NCI-H1105 (cell line): ENCODE measurements at places on chromosomes 7 and 10.

GRCh38 chr7:129493555-129493954 is 8.8 kb upstream of the SMKR1 start:
- no peak for DNase-seq

DNA sequence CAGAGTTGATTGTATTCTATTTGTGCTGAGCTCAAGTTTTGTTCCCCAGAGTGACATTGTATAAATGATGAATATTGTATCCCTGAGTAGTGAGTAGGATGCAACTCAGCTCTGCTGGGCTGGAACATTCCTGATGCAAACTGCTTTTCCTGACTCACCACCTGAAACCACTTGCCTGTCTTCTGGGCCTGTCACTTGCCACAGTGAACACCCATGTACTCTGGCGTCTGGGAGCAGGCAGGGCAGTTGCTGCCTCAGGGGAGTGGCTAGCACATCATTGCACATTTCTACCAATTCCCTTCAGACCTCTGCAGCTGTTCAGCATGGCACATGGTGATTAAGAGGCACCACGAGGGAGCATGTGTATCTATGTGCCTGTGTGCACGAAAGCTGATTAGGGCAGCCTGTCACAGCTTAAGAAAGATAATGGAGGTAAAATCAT is 157.3 kb downstream of the SND1 start:
- DNase-seq = no peak

GRCh38 chr10:112847778-112848177 is 102.3 kb upstream of the TCF7L2 start:
- DNase-seq = no peak

GRCh38 chr10:60726257-60726656 is 52.0 kb upstream of the CDK1 start:
- DNase-seq = no peak

GRCh38 chr7:146262527-146262926 is 145.9 kb downstream of the CNTNAP2 start:
- DNase-seq = no peak

GRCh38 chr10:70135046-70135445 is 2.4 kb upstream of the AIFM2 start:
- DNase-seq = no peak

DNA sequence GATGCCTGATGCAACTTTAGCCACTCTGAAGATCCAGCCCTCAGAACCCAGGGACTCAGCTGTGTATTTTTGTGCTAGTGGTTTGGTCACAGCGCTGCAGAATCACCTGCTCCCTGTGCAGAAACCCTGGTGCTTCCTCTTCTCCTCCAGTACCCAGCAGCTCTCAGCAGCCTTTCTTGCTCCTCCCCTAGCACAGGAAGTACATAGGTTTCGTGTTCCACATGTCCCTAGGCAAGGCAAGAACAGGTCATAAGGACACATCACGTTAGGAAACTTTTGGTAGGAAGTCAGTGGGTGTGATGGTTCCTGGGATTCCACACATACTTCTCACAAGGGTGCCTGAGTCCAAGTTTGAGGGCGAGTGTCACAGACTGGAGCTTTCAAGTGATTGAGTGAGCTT is 167.9 kb upstream of the PRSS1 start:
- DNase-seq = no peak
